ENCODE measurements at places on chromosomes 3 and 15.

- no peak for DNase-seq
Measured at GRCh38 chr3:111476701-111477100, 65.3 kb upstream of the CD96 start.

GRCh38 chr3:58492494-58492905, 604 bp downstream of the KCTD6 start:
- DNase-seq, result peak; percentile 3

DNA sequence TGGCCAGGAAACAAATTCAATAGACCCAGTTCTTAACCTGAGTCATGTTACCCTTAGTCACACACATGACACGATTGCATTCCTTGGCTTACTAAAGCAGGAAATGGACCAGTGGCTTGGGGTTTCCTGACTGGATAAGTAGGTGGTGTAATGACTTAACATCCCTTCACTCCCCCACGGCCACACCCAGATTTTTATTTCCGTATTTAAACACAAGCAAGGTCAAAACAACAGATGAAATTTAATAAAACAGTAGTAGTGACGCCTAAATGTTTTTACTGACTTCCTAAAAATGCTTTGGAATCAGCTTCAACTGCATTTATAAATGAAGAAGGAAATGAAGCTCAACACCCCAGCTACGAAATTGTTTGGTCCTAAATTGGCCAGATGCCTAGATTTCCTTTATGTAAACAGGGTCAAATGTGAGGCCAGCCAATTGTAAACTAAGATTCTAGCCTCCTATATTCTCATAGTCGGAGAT, 324.3 kb downstream of the CHST2 start:
- DNase-seq, result no peak

- DNase-seq, result no peak
Measured at GRCh38 chr15:62502451-62502850, 337.4 kb upstream of the C2CD4B start.

DNA sequence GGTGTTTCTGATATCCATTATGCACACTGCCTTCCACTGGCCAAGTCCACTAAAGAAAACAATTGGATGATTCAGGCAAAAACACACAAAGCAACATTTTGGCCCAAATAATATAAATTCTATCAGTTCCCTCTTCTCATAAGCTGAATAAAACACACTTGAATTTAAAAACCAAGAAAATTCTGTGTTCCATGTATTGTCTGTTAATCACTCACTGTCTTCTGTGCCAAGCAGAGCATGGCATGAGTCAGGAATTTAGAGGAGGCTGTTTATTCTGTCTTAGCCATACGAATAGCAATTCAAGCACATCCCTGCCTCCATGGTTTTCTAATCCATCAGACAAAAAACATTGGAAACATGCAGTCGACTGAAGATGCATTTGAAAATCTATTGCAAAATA, 215.6 kb upstream of the UMPS start:
- no peak for DNase-seq

GRCh38 chr3:87270908-87271700, 5.3 kb downstream of the POU1F1 start:
- no peak for DNase-seq

DNA sequence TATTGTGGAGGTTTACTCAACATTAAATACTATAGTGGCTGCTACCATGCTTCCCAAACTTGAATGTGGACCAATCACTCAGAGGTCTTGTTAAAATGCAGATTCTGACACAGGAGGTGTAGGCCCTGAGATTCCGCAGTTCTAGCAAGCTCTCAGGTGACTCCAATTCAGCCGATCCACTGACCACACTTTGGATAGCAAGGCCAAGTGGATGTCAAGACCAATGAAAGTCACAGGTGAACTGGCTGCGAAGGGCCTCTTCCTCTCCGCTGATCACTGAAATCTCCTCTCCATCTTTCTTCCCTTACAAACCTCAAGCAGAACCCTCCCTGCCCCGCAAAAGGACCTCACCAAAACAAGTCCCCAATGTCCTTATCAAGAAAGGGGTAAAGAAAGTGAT, 9.2 kb upstream of the CHST2 start:
- DNase-seq, result no peak

DNA sequence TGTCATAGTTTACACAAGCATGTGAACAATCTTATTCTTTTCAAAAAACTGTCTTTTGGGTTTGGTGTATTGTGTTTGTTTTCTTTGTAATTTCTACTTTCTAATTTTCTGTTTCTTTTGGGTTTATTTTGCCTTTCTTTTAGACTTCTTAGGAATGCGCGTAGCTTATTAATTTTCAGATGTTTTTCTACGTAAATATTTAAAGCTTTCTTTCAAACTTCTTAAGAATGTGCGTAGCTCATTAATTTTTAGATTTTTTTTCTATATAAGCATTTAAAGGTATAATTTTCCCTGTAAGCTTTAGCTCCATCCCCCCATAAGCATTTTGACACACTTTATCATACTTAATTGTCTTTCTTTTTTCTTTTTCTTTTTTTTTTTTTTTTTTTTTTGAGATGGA, 55.2 kb downstream of the RAD54L2 start:
- no peak for DNase-seq

DNA sequence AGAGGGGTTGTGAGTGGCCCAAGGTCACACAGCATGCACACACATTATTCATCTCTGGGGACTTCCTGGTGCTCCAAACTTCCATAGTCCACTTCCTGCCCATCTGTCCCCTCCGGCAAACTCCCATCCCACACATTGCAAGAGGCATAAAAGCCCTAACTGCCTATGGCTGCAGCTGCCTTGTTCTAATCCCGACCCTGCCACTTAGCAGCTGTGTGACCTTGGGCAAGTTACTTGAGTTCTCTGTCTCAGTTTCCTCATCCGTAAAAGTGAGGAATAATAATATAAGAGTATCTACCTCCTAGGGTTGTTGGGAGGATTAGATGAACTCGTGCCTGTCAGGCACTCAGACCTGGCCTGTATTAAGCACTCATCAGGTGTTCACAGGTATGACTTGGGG, 84.2 kb downstream of the SMAD6 start:
- DNase-seq, result no peak

DNA sequence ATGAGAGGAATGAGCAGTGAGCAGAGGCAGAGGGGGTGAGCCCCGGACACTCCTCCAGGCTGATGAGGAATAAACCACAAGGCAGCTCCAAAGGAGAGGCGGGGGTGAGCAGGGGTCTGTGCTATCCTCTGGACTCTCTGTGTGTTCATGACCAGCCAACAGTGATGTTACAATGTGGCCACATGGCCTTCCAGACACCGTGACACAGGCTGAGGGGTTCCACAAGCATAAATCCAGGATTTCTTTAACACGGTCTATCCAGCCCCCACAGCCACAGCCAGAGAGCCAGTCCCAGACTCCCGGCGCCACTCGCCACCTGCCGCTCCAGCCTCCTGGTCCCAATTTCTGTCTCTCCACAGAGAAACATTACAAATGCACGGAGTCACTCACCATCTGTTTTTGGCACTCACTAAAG, 24.4 kb downstream of the XXYLT1 start:
- no peak for DNase-seq

DNA sequence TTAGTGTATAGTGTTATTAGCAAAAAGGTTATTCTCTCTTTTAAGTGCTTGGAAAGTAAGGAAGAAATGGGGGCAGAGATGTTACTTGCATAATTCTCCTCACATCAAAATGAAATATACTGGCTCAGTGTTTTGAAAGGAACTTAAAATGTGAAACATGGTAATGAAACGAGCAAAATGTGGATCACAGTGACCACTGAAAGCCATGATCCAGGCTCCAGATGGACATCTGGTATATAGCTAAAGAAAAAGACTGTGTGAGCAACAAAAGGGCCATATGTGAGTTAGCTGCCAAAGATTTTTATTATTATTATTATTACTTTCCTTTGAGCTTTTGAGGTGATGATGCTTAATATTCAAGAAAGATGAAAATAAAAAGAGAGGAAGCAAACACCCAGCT, 89.6 kb downstream of the GAP43 start:
- no peak for DNase-seq

- no peak for DNase-seq
Measured at GRCh38 chr15:41716864-41717263, 56.7 kb downstream of the MGA start.

DNA sequence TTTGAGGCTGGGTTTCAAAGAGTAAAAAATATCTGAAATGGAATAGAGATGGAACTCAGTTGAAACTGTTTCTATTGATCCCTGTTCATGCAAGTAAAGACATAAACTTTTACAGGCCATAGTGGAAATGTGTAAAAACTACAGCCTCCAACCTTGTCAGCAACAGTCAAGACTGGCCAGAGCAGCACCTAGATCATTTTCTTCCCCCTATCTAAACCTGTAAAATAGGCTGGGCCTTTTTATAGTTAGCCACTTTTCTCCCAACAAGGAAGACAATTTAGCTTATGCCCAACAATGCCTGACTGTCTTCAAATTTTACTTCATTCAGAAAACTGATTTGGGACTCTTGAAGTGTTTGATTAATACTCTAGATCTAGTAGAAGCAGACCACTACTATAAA, 91.5 kb upstream of the CMC1 start:
- no peak for DNase-seq

GRCh38 chr15:72912996-72913395, 129.4 kb upstream of the ADPGK start:
- DNase-seq, result no peak

DNA sequence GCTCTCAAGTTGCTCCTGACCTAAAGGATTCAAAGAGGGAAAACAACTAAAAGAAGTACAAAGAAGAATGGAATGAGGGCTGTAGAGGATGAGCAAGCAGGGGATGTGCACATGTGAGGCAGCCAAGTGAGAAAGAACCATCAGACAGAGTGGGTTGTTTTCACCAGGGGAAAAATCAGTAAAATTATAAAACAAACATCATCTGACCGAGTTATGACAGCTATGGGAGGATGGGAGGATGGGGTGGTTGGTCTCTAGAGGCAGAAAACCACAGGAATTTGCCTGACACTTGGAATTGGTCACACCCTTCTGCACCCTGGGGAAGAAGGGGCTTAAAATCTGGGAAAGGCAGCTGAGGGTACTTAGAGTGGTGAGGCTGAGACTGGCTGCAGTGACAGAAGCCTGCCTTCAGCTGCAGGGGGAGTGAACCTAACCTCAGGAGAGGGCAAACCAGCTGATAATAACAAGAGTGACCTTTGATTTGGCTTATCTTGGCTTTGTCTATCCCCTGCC, 10.1 kb downstream of the ARHGAP31 start:
- no peak for DNase-seq

DNA sequence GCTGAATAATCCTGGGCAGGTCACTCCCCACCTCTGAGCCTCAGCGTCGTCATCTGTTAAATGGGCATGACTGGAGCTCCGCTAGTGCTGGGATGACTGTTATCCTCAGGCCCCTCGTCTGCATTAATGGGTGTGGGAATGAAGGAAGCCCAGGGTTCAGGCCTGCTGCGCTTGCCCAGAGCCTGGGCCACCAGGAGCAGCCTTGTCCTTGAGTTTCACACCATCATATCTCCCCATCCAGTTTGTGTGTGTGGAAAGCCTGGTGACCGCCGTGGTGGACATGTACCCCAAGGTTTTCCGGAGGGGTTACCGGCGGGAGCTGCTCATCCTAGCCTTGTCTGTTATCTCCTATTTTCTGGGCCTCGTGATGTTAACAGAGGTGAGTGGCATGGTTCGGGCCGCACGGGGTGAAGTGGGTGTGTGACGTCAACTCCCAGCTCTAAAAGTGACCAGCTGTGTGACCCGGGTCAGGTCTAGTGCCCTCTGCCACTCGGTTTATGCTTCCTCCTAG, 63.5 kb upstream of the SLC6A1 start:
- DNase-seq, result no peak

- no peak for DNase-seq
Measured at GRCh38 chr3:128076483-128077201, 24.4 kb downstream of the SEC61A1 start.

GRCh38 chr3:6799264-6799915, 61.5 kb upstream of the GRM7 start:
- DNase-seq, result no peak

DNA sequence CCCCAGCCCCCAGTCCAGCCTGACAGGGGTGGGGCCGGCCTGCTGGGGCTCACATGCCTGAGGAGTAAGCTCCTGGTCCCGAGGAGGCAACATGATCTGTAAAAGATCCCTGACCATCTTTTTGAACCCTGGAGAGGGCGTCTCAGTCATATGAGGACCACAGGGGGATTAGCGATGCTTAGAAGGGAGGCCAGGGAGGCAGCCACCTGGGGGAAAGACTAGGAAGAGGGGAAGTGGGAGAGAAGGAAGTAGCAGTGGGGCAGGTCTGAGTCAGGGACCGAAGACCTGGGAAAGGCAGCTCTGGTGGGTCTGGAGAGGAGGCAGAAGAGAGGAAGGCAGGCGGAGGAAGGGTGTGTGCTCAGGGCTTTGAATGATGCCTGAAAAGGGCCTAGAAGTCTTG, 18.9 kb downstream of the PIF1 start:
- no peak for DNase-seq

DNA sequence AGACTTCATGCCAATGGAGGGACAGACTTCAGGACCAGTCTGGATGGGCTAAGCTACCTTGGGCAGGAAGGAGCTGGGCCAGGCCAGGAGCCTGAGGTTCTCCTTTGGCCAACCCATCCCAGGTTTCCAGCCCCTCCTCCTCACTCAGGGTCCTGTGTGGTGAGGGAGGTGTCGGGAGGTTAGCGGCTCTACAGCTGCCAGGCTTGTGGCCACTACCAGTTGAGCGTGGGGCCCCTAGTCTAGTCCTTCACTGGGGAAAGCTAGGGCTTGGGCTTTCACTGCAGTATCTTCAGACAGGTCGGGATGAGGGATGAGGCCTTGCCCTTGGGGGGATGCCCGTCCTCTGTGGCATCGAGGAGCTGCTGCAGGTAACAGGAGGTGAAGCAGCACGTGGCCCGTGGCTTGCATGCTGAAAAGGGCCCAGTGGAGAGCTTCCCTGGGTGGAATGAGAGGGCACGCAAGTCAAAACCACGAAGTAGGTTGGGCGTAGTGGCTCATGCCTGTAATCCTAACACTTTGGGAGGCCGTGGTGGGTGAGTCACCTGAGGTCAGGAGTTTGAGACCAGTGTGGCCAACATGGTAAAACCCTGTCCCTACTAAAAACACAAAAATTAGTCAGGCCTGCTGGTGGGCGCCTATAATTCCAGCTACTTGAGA, 8.5 kb upstream of the FANCD2 start:
- DNase-seq, result no peak

DNA sequence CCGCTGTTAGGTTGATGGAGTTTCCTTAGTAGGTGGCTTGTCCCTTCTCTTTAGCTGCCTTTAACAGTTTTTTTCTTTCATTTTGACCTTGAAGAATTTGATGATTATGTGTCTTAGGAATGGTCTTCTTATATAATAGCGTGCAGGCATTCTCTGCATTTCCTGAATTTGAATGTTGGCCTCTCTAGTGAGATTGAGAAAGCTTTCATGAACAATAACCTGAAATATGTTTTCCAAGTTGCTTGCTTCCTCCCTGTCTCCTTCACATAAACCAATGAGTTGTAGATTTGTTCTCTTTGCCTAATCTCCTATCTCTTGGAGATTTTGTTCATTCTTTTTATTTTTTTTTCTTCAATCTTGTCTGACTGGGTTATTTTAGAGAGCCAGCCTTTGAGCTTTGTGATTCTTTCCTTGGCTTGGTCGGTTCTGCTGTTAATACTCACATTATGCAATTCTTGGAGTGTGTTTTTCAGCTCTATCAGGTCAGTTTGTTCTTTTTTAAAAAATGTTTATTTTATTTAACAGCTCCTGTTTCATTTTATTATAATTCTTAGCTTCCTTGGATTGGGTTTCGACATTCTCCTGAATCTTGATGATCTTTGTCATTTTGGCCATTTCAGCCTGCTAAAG, 627.9 kb downstream of the SI start:
- no peak for DNase-seq

Measured in stimulated activated CD4-positive, alpha-beta T cell treated with anti-CD3 and anti-CD28 coated beads, Interleukin-15, amount 100 ng/mL, for 1 hour (primary cell).